ENCODE measurements at places on chromosomes 7 and 10.

GRCh38 chr10:75598998-75599397 is 167.6 kb downstream of the LRMDA start:
- no peak for DNase-seq

- no peak for DNase-seq
Measured at GRCh38 chr10:110430340-110431273, 67.1 kb upstream of the DUSP5 start.

DNA sequence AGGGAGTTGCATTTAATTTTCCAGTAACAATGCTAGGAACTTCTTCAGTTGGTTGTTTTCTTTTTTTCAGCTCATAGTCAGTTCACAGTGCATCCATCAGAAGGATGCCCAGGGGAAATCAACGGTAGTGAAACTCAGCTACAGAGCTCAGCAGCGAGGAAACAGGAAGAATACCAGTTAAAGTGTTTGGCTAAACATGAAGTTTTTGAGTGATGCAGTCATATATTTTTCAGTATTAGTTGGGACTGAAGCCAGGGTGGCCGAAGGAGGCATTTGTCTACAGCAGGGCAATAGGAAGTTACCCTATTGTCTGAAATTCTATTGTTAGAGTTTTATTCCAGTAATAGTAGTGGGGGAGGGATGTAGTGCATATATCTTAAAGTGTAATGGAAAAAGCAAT is 45.3 kb upstream of the MALRD1 start:
- no peak for DNase-seq

DNA sequence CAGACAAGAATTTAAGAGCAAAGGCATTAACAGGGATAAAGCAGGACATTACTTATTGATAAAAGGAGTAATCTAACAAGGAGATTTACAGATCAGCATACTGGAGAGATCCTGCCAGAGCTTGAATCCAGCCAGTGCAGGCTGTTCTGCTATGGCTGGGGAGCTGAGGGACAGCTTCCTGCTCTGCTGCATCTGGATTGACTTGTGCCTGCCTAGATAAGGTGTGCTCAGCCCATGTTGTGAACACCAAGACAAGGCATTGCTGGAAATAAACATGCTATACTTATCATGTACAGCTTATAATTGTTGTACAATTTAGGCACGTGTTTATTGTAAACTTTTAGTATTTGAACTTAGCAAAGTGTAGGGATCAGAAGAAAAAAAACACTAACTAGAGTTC is 71.7 kb downstream of the HIF1AN start:
- DNase-seq, result no peak

- DNase-seq, result peak; percentile 8
Measured at GRCh38 chr10:96919785-96920430, 87.8 kb downstream of the LCOR start.

DNA sequence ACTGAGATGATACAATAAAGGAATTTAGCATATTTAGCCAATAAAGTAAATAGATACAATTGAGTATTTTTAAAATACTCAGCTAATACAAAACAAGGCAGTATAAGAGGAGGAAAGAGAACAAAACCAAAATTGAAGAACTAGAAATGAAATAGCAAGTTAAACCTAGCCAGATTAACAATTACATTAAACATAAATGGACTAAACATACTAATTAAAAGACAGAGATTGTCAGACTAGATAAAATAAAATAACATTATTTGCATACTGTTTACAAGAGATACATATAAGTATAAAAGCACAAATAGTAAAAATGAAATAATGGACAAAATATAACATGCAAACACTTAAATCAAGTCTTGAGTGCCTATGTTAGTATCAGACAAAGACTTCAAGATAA is 517.7 kb upstream of the PHF14 start:
- DNase-seq, result no peak

DNA sequence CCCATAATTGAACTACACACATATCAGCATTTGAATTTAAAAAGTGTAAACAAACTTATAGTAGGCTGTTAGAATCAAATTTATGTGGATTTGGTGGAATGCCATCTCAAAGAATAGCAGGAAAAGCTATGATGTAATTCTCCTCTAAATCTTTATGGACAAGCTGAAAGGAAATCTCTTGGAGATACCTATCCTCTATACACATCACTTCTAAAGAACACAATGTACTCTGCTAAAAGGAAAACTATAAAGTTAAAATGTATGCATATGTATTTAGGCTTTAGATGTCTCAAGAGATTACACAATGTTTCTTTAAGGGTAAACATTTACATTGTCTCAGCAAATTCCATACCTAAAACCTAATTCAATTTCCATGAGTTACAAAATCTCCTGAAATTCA is 323.3 kb downstream of the CRPPA start:
- DNase-seq, result no peak

- no peak for DNase-seq
Measured at GRCh38 chr7:44050121-44050914, 5.8 kb downstream of the DBNL start.

GRCh38 chr7:157793087-157793353 is 456.2 kb downstream of the DNAJB6 start:
- DNase-seq, result no peak

- DNase-seq, result no peak
Measured at GRCh38 chr10:22620140-22620857, 94.1 kb downstream of the PIP4K2A start.

DNA sequence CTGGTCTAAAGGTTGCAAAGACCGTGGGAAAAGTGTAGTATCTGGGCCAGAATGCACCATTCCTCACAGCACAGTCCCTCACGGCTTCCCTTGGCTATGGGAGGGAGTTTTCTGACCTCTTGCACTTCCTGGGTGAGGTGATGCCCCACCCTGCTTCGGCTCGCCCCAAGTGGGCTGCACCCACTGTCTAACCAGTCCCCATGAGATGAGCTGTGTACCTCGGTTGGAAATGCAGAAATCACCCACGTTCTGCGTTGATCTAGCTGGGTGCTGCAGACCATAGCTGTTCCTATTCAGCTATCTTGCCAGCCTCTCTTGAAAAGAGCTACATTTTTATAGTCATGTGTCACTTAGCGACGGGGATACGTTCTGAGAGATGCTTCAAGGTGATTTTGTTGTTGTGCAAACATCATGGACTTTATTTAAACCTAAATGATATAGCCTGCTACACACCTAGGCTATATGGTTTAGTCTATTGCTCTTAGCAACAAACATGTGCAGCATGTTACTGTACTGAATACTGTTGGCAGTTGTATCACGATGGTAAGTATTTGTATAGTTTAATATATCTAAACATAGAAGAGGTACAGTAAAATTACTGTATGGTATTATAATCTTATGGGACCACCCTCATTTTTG is 120.0 kb downstream of the PPP1R9A start:
- no peak for DNase-seq
